Fibroblast of skin of left biceps (primary cell): ENCODE measurements at places on chromosomes 6 and 20.
A peak's percentile ranks its signal among the peaks of the same experiment; 100 is the strongest.

GRCh38 chr6:33197431-33198048 lies 2.9 kb downstream of the RXRB start:
- DNase-seq, result no peak

- DNase-seq, result no peak
Observed at GRCh38 chr6:12963567-12963966, 247.0 kb downstream of the PHACTR1 start.

DNA sequence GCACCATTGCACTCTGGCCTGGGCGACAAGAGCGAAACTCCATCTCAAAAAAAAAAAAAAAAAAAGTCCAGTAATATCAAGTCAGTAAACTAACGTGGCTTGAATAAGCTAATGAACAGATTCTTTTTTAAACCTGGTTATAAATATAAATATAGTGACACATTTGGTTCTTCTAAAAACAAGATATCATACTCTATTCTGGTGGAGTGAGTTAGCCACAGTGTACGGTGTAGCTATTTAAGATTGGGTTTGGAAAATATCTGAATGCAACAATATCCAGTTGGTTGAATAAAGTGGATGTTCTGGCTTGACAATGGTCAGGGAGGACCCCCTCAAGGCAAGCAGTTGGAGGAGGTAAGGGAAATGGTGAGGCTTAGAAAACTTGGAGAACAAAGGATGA lies 5.9 kb upstream of the DEK start:
- no peak for DNase-seq

DNA sequence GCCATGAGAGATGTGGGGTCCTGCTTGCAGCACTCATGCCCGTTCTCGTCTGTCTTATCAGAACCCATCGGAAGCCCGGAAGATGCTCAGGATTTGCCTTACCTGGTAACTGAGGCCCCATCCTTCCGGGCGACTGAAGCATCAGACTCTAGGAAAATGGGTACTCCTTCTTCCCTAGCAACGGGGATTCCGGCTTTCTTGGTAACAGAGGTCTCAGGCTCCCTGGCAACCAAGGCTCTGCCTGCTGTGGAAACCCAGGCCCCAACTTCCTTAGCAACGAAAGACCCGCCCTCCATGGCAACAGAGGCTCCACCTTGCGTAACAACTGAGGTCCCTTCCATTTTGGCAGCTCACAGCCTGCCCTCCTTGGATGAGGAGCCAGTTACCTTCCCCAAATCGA lies 8.3 kb downstream of the PI16 start:
- DNase-seq, result peak; percentile 9

DNA sequence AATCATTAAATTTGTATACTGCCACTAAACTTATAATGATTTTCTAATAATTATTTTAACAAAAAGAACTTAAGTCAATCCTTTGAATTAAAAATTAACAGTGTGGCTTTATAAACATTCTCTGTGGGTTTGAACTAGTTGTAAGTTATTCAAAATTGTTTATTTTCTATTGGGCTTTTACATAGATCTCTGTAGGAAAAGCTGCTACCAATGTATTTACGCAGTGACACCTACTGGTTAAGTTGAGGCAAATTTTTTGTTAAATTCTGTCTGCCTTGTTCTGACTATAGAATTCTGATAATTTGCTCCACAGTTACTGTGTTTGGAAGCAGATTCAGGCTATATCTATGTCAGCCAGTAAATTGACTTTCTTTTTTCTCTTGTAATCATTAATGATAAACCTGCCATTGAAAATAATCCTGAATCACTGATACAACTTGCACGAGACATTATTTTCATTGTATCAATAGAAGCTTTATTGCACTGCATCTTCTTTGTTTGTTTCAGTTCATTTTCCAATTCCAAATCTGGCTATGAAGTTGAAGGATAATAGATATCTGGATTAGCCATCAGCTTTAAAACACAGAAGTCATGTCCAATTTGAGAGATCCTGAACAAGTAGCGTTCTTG lies 66.0 kb upstream of the UTRN start:
- DNase-seq, result no peak

- DNase-seq, result no peak
Observed at GRCh38 chr6:55654445-55654844, 75.5 kb upstream of the HMGCLL1 start.

DNA sequence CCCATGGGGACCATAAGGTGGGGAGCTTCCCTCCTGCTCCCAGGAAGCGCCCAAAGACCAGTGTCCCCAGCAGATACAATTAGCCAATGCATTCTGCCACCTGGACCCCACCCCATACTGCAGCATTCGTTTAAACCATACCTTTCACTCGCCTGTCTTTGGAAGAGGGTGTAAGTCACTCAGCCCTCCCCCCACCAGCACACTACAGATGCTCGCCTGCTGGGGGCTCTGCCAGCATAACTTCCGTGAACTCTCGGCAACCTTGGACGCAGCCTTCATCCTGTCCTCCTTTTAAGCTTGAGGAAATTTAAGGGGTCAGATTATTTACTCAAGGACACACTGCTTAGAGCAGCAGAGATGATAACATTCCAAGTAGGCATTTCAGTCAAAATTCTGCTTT lies 94.4 kb upstream of the NAA20 start:
- no peak for DNase-seq

- DNase-seq, result no peak
Observed at GRCh38 chr6:162525181-162525580, 202.4 kb downstream of the PRKN start.

GRCh38 chr20:24862186-24862585 lies 86.9 kb upstream of the CST7 start:
- DNase-seq, result no peak

GRCh38 chr6:127894051-127894450 lies 6.8 kb downstream of the THEMIS start:
- DNase-seq, result no peak

DNA sequence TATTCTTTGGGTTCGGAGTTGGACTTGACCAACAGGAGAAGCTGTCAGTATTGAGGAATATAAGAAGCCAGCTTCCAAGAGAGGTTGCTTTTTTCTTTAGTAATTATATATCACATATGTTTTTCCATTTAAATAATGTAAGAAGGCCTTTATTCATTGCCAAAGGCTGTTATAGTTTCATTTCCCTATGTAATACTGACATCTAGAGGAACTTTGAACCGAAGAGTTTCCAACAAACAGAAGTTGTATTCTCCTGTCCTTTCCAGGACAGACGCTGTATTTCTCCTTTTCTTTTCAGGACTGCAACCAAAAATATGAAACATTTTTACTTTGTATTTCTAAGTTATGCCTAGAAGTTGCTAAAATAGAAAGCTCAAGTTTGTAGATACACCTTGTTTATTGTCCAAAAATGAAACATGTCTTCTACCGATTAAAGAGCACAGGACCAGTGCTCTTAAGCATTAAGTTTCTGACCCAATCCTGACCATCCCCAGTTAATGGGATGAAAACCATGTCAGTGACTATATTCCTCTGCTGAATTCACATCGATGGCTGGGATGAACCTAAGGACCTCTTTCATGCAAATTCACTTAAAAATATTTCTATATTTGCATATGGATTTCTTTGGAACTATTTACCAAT lies 55.1 kb downstream of the MYLK4 start:
- peak; percentile 9 for DNase-seq

- no peak for DNase-seq
Observed at GRCh38 chr20:32449057-32449889, 91.1 kb downstream of the ASXL1 start.

DNA sequence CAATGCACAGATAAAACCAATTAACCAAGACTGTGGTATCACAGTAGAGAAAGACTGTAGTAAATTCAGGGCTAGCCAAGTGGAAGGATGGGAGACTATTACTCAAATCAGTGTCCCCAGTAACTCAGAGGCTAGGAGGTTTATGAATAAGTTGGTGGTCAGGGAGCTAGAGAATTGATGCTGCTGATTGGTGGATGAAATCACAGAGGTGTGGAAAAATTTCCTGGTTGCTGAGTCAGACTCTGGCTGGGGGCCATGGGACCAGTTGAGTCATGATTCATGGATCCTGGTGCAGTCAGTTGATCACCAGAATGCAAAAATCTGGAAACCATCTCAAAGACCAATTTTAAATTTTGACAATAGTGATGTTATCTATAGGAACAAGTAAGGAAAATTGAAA lies 555.9 kb downstream of the C6orf118 start:
- DNase-seq, result peak; percentile 55

DNA sequence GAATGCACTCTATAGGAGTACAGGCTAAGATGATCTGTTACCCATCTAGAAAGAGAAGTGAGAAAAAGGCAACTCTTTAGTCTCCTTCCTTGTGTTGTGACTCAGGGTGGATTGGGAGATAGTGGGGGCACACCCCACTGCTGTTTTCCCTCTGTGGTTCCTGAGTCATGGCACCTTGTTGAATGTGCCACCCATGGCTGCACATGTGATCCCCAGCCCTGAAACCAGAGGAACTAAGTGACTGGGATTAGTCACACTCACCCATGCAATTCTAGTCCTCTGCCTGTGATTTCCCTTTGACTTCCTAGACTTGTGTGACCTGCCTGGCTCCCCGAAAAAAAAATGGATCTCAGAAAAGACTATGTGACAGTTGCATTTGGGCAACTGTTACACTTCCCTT lies 48.6 kb upstream of the HTR1B start:
- DNase-seq, result no peak

DNA sequence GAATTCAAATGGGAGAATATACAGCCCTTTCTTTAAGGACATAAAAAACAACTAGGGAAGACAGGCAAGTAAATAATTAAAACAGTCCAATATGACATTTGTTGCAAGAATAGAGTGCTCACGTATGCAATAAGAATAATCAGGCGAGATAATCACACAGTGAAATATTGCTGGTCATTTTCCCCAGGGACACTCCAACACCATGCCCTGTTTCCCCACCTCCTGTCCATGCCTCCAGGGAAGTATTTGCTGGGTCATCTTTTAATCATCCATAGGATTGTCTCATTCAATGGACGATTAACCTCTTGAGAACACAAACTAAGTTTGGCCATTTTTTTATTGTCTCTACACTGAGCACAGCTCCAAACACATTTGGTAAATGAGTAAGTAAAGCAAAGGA lies 472.9 kb downstream of the C6orf118 start:
- DNase-seq, result no peak
